ENCODE measurements at places on chromosomes 4 and X.

GRCh38 chrX:56125946-56126345 lies 106.2 kb upstream of the KLF8 start:
- DNase-seq, result no peak

- no peak for DNase-seq
Measured at GRCh38 chr4:54542540-54543041, 115.2 kb upstream of the KIT start.

DNA sequence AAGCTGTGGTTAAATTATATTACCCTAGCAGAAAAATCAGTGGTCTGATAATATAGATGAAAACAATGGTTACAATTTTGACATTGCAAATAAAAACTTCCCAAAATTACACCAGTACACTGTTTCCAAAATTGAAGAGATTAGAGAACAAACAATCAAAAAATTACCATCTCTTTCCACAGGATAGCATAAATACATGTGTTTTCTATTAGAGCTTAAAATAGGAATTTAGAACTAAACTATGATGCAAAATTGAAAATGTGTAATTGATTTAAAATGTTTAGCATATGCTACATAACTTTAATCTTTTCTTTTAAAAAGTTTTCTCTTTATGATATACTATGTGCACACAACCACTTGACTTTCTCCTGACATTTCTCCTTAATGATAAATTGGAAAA lies 6.7 kb downstream of the EDNRA start:
- DNase-seq, result no peak

- DNase-seq, result no peak
Measured at GRCh38 chrX:70508296-70508911, 63.8 kb downstream of the DLG3 start.

GRCh38 chrX:119655125-119655524 lies 37.8 kb downstream of the SEPTIN6 start:
- no peak for DNase-seq

- no peak for DNase-seq
Measured at GRCh38 chr4:8594097-8595038, 1.8 kb downstream of the CPZ start.

DNA sequence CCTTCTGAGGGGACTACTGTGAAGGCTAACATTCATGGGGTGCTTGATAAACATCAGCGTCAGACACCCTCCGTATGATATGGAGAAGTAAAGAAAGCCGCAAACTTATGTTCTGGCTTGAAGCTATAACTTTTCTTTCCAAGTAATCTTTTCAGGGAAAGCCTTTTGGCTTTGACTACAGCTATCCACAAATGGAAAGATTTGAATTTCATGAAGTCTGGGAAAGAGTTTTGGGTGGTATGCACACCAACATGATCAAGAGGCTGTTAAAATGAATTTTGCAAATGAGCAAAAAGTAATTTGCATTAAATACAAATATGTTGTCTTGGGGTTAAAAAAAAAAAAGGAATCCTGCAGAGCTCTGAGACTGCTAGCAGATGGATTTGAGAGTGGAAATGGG lies 114.8 kb upstream of the LIMCH1 start:
- DNase-seq, result no peak

GRCh38 chrX:24148121-24148520 lies 1.4 kb upstream of the ZFX start:
- DNase-seq, result no peak

GRCh38 chr4:82639971-82640370 lies 78.2 kb upstream of the TMEM150C start:
- DNase-seq, result no peak

GRCh38 chrX:86806786-86807185 lies 658.5 kb downstream of the DACH2 start:
- no peak for DNase-seq

DNA sequence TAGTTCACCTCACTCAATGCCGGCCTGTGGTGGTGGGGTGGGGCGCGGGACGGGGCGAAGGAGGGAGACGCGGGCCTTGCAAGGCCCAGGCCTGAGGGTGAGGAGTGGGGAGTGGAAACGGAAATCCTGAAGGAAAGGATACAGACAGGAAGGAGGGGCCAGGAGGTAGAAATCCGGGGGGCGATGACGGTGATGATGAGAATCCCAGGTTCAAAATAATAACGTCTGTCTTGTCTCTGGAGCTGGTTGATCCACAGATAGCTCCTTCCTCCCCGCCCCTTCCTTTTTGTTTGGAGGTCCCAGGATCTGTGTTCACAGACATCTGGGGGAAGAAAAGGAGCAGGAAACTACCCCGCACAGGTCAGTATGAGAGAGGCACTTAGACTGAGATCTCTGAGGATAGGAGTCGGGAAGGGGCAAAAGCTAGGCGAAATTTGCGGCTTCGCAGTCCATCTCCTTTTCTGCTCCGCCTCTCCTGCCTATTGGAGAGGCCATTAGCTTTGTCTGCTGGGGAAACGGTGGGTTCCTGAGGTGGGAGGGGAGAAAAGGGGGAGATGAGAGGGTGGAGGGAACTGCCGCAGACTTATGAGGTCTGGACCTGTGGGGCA lies 746 bp downstream of the TCEAL7 start:
- no peak for DNase-seq

DNA sequence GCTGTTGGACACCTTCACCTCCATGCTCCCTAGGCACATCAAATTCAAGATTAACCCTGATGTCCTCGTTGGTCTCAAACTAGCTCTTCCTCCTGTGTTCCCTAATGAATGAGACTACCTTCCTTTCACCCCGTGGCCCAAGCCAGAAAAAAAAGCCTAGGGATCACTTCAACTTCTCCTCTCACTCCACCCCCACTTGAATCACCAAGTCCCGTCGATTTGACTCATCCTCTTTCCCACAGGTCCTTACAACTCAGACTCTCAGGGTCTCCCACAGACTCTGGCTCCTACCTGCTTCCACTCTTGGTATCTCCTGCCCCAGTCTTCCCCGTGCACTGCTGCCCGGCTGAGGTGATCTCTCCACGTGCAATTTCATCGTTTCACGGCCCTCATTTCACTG lies 8.5 kb downstream of the SLC25A43 start:
- no peak for DNase-seq

DNA sequence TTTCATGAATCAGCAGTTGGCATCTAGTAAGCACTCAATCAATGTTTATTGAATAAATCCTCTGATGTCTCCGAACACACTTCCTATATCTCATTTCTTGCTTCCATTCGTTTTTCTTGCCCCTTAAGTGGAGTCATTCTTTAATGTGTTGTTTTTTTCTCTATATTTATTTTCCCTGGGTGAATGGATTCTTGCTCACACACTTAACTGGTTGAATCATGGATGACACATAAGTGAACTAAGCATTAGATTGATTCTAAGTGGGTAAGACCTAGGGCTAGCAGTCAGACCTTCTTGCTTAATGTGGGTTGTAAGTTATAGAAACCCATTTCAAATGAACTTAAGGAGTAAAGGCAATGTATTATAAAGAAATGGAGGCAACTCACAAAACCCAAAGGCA lies 111.1 kb downstream of the RTL3 start:
- DNase-seq, result no peak

GRCh38 chr4:48247142-48247877 lies 22.3 kb downstream of the TEC start:
- DNase-seq, result no peak

GRCh38 chr4:2261110-2261852 lies 628 bp downstream of the MXD4 start:
- no peak for DNase-seq

GRCh38 chr4:71195924-71196323 lies 142.9 kb upstream of the SLC4A4 start:
- DNase-seq, result no peak

GRCh38 chrX:47166126-47166525 lies 21.1 kb downstream of the RBM10 start:
- no peak for DNase-seq

GRCh38 chr4:7423391-7423790 lies 11.3 kb downstream of the PSAPL1 start:
- DNase-seq, result no peak

All from vagina (tissue), 2 donors.